ENCODE measurements at places on chromosomes 13 and 19.

GRCh38 chr13:102556806-102557205 is 40.0 kb upstream of the TPP2 start:
- DNase-seq: no peak

GRCh38 chr13:95579303-95579702 is 26.8 kb downstream of the CLDN10 start:
- DNase-seq: no peak

DNA sequence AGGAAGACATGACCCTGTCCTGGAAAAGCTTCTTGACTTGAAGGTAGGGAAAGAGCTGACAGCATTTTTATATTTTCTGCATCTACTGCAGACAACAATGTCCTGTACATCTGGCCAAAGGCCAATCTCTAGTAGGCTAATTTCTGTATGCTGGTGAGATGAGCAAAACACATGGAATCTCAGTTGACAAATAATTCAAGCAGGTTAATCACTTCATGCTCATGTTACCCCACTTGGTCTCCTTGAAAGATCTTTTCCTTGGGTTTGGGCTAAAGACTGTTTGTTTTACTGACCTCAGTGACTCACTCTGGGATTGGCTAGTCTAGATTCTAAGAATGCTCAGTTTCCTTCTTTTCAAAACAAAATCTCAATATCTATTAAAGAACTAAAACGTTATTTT is 298.8 kb downstream of the LMO7 start:
- no peak for DNase-seq

DNA sequence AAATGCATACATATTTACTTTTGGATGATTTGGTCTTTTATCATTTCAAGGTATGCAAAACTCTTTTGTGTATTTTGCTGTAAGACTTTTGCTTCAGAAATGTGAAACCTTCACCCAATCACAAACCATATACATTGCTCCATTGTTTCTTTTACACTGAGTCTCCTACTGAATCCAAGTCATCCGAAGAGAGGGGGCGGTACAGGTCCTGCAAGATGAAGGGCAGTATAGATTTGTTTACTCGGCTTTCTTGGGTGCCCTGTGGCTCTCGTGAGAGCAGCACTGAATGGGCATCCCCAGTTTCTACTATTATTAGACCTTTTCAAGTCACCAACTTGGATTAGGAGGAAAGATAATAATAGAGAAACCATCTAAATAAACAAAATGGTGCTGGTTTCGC is 280.6 kb downstream of the DCLK1 start:
- DNase-seq: no peak

DNA sequence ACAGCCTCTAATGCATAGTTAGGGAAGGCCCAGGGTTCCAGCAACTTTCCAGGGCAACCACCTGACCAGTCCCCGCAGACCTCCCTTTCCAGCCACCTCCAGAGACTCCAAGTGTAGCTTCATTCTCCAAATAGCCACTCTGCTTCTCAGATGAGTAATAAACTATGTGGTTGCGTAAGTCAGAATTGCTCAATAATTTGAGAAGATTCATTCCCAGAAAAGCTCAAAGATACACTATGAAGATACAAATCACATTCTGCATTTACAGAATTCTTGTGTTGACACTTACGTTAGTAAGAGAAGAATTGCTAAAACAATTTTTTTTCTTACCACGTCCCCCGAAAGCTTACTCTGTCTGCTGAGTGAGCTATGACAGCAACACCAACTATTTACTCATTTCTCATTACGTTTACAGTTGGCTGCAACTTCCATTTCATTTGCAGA is 8.2 kb upstream of the LATS2 start:
- peak; percentile 73 for DNase-seq

Measured in forelimb muscle (tissue), 1 donor.